ENCODE measurements at places on chromosomes 11 and 22.

- no peak for DNase-seq
Observed at GRCh38 chr11:119859684-119860083, 130.7 kb upstream of the NECTIN1 start.

DNA sequence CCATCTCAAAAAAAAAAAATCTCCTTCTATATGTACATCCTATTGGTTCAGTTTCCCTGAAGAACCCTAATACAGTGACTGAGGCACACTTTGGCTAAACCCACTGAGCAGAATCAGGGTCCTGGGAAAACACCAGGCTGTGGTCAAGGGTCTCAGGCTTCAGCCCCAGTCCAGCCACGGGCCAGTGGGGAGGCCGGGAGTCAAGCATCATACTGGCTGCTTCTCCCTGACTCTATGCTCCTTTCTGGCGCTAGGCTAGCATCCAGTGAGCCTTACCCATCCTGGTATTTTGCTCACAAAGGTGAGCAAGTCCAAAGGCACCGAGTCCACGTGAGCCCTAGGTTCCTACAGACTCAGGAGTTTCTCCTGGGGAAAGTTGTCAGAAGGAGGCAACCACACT lies 752.5 kb downstream of the BRD1 start:
- no peak for DNase-seq

DNA sequence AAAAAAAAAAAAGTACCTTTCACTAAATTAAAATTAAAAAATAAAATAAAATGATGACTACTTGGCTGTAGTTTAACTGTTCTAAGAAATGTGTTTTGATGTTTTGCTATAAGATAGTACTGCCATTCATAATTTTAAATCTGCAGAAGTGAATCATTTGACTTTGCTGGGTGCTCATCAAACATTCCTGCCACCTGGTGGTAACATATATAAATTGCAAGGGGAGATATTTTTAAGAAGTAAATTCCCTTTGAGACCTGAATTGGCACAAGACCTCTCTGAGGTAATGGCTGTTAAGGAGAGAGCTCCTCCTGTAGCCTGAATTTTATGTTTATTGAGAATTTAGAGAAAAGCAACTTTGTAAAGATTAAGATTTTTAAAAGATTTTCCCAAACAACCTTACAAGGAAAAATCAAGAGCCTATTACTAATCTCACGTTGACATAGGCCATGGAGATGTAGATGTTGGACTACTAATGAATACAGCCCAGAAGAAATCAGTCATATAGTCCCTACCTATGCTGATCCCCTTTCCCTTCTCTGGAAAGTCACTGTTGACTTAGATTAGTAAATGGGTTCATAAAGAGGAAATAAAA lies 11.9 kb upstream of the NARS2 start:
- no peak for DNase-seq

DNA sequence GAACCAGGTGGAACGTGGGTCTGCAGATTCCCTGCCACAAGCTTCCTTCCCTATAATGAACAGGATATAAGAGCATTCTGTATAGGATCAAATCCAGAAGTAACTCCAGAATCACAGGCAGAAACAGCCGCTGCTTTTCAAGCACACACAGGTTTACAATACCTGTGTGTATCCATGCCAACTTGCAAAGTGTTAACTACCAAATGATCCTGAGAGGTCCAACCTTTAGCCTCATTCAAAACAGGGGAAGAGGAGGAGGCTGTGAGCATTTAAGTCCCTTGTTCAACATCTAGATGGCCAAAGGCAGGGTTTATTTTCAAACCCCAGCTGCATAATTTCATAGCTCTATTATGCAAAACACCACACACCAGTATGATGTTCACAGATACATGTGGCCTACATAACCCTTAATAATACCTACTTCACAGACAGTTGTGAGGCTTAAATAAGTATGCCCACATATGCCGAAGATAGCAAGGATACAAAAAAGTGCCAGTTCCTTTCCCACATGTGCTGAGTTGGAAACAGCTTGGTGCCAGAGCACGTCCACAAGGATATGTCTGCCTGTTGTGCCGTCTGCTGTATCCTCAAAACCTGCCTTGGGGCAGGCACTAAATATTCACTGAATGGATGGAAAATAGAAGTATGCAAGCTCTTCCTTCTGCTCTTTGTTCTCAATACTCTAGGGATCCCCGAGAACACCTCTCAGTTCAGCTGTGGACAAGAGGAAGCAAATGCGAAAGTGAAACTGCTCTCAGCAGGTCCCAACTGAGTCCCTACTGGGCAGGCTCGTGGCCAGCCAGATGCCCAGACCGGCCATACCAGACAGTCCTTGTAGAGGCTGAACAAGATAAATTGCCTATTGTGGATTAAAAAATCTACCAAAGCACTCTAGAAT lies 66.8 kb downstream of the LARGE1 start:
- DNase-seq: no peak

GRCh38 chr11:67441731-67442351 lies 1.4 kb downstream of the CORO1B start:
- DNase-seq: no peak

DNA sequence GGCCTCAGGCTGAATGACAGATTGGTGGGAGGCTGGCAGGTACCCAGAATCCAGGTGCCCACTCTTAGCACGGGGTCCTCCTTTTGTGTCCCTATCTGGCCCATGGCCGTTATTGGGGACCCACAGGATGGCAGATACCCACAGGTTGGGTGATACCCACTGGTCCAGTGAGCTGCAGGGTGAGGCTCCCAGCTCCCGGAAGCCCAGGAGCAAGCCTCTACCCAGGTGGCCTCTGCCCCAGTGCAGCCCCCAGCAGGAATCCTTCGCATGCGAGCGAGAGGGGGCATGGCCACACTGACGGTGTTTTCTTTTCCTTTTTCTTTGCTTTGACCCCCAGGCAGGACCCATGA lies 116.1 kb downstream of the PHF21B start:
- peak; percentile 40 for DNase-seq

DNA sequence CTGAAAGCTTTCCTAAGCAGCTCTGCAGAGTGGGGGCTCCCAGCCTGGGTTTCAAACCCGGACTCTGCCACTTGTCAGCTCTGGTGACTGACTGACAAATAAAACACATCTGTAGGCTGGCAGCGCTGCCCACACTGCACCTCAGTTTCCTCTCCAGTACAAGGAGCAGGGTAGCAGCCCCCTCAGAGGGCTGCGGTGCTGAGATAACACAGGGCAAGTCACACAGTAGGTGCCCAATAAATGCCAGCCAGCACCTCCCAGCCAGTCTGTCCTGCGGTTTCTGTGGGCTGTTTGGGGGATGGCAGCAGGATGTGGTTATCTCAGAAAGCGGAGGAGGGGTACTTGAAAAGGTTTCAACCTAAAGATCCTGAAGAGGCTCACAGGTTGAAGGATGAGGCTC lies 1.5 kb downstream of the SYT12 start:
- DNase-seq: no peak

GRCh38 chr22:41596776-41597634 lies 7.4 kb upstream of the PMM1 start:
- DNase-seq: peak; percentile 87
